Foreskin keratinocyte (primary cell): ENCODE measurements at places on chromosomes 13 and 19.

- peak; percentile 81 for DNase-seq
Observed at GRCh38 chr13:48333976-48334375, 30.4 kb downstream of the RB1 start.

GRCh38 chr13:30985637-30986205, 53.3 kb downstream of the TEX26 start:
- DNase-seq, result no peak

GRCh38 chr19:16252459-16253205, 54.9 kb downstream of the AP1M1 start:
- DNase-seq, result no peak

GRCh38 chr13:44158098-44158521, 215.5 kb upstream of the SERP2 start:
- no peak for DNase-seq

- DNase-seq, result no peak
Observed at GRCh38 chr19:21586311-21587116, 81.1 kb downstream of the ZNF429 start.

GRCh38 chr13:44300895-44301638, 72.6 kb upstream of the SERP2 start:
- peak; percentile 94 for DNase-seq

- DNase-seq, result no peak
Observed at GRCh38 chr19:4814625-4815425, 16.7 kb downstream of the TICAM1 start.

- DNase-seq, result peak; percentile 47
Observed at GRCh38 chr13:26529441-26529840, 28.0 kb upstream of the WASF3 start.

GRCh38 chr13:46861959-46862358, 34.9 kb downstream of the HTR2A start:
- DNase-seq, result no peak

- no peak for DNase-seq
Observed at GRCh38 chr19:48836089-48837017, at the start of gene HSD17B14. HSD17B14 (minus strand) TSS chr19:48836491; CDS start chr19:48836411, 80 bp downstream.
